ENCODE measurements at places on chromosomes 5 and 9. TPM values are rescaled to one million over a fixed set of nuclear protein-coding genes. Genes with fewer than 3 reads are reported as not detected.

The MELK gene
- 71.7 TPM for total RNA-seq

The CBY3 gene
- total RNA-seq = not detected

The NR2F1-AS1 gene
- total RNA-seq = 2.6 TPM

The UBE2R2 gene
- 44.9 TPM for total RNA-seq

The GAPT gene
- total RNA-seq = not detected

The GPR107 gene
- total RNA-seq = 24.3 TPM

The C9orf85 gene
- total RNA-seq = 13.8 TPM

The CD72 gene
- total RNA-seq = 0.39 TPM

The ARHGEF39 gene
- total RNA-seq = 14.9 TPM

The CCDC152 gene
- not detected for total RNA-seq

The RGP1 gene
- 19.1 TPM for total RNA-seq

The ST8SIA4 gene
- 0.45 TPM for total RNA-seq

The NDUFS6 gene
- total RNA-seq = 119 TPM

The ANKRD34B gene
- total RNA-seq = 0.05 TPM

The OR13C3 gene
- total RNA-seq = not detected

The ANKRD31 gene
- total RNA-seq = 0.06 TPM

The MARCHF6 gene
- 86.4 TPM for total RNA-seq

The NMUR2 gene
- 0.22 TPM for total RNA-seq

The EPB41L4B gene
- 33.9 TPM for total RNA-seq

The FCN2 gene
- total RNA-seq = not detected

The CCDC192 gene
- total RNA-seq = not detected

The BSPRY gene
- 0.11 TPM for total RNA-seq

The F2RL2 gene
- total RNA-seq = 4.7 TPM
